Activated naive CD4-positive, alpha-beta T cell (primary cell): ENCODE measurements at places on chromosomes 2 and 18.

DNA sequence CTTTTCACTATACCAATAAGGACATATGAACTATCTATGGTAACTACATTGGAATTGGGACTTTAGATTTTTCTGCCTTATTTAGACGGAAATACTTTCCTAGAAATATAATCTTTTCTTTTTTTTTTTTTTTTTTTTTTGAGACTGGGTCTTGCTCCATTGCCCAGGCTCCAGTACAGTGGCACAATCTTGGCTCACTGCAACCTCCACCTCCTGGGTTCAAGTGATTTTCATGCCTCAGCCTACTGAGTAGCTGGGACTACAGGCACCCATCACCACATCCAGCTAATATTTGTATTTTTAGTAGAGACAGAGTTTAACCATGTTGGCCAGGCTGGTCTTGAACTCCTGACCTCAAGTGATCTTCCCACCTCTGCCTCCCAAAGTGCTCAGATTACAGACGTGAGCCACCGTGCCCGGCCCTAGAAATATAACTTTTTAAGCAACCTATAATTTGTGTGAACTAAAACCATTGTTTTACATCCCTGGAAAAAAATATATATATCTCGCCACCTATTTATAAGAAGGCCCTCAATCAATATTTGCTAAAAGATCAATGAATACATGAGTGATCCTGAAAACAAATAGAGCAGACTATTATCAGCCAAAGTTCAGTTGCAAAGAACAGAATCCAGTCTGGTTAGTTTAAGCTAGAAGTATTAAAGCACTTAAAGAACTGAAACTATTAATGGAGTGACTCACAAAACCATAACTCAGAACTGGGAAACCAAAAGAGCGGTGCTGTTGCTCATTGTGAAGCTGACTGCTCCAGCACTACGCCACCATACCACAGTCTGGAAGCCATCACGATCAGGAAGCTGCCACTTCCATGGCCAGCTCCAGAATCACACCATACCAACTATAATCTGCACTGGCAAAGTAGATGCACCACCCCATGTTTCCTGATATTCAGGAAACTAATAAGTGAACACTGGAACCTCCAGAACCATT, 8.4 kb upstream of the HNRNPLL start:
- no peak for DNase-seq

GRCh38 chr2:204665771-204666170, 120.5 kb downstream of the PARD3B start:
- no peak for DNase-seq

DNA sequence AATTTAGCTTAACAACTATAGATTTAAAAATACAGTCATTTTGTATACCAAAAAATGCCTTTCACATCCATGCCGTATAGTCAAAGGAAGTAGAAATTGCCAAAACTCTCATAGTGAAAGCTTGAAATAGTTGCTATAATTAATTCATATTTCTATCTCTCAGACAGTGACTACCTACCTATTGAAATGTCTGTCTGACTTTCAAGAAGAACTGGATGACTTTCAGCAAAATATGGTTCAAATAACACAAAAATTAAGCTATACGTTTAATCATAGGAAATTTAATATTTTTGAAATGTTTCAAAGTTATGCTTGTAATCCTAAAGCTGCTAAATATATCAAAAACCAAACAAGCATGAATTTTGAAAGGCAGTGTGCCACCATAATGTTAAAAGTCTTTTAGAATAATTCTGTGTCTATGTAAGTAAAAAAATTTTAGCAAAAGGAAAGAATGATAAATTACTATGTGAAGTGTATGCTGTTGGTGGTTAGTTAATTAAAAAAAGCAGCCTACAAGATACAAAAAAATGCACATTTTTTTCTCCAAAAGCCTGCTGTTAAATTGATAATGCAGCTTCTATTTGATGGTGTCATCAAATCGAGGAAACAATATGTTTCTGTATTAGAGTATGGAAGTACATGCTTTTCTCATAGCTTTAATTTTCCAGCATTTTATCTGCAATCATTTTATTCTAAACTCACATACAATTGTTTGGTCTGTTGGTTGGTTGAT, 57.7 kb upstream of the ST6GAL2 start:
- no peak for DNase-seq

DNA sequence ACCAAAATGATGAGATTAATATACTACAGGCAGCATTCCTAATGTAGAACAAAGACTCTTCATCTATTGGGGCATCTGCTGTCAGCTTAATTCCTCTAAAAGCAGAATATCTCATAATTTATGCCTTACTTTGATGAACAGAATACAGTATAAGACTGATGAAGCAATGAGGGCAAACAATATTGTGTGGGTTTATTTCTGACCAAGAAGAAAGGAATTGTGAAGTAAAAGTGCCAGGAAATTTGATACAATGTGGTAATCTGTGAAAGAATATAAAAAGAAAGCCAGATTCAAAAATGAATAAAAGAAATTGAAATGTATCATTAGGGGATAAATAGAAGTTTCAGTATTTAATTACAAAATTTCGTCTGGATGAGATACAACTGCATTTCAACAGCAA, 78.8 kb upstream of the TTC21B start:
- DNase-seq: no peak

GRCh38 chr2:202965810-202966460, 48.7 kb upstream of the NBEAL1 start:
- DNase-seq: no peak

DNA sequence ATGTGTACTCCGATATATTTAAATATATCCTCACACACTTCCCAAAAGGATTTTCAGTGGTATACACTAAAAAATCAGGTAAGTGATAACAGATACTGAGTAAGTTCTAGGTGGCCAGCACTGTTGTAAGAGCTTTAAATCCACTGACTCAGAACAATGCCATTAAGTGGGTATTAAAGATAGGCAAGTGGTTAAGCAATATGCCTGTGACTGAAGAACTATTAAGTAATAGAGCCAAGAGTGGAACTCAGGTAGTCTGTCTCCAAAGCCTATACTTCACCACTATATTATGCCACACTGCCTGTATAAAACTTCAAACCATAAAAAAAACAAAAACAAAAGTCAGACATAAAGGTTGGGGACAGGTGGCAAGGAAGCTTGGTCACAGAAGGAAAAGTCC, 37.2 kb downstream of the THUMPD2 start:
- no peak for DNase-seq

DNA sequence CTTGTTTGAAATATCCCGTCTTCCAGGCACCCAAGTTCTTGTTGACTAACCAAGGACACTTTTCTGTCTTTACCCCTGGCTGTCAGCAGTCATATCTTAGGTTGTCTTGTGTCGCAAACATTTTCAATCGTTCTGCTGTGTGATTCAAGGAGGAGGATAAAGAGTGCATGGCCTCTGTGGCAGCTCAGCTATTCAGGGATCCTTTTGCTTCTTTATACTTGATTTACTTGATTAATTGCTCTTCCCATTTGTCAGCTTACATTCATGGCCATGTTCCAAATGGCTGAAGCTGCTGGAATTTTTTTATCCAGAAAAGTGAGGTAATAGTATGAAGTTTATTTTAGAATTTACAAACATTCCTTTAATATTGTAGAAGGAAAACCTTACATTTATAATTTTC, 97.3 kb upstream of the FZD5 start:
- DNase-seq: no peak

DNA sequence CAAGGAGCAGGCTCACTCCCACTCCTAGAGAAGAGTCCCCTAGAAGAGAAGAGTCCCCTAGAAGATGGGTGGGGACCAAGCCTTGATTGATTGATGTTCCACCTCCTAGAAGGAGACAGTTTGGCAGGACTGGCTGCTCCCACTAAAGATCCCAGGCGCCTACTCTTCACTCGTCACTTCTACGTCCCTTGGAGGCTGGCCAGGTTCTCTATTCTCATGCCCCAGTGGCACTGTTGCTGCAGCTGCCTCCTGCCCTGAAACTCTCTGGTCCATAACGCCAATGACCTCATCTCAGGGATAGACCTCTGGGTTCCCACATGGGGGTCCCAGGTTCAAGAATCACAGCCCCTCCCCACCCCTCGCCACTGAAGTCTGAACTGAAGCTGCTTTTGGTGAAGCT, 2.5 kb upstream of the SP140L start:
- no peak for DNase-seq

GRCh38 chr2:191836853-191837769, 9.8 kb downstream of the CAVIN2 start:
- DNase-seq: no peak
